ENCODE measurements at places on chromosomes 4 and X.

GRCh38 chr4:1356181-1356998 is 9.4 kb downstream of the UVSSA start:
- DNase-seq: peak; percentile 80

DNA sequence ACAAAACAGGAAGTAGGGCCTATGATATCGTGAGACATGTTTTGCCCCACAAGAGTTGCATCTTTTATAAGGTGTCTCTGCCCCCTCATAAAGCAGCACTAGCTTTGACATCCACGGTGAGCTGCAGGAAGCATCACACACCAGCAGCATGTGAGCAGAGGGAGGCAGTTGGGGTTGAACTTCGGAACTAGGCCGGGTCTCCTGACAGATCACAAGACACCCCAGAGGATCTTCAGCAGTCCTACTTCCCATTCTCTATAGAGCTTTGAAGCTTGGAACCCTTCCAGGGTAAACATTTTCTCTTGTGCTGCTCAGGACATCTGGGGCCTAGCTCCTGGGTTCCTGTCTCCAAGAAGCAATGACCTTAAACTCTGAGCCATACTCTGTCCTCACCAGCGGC is 27.5 kb downstream of the YY2 start:
- DNase-seq: peak; percentile 82

DNA sequence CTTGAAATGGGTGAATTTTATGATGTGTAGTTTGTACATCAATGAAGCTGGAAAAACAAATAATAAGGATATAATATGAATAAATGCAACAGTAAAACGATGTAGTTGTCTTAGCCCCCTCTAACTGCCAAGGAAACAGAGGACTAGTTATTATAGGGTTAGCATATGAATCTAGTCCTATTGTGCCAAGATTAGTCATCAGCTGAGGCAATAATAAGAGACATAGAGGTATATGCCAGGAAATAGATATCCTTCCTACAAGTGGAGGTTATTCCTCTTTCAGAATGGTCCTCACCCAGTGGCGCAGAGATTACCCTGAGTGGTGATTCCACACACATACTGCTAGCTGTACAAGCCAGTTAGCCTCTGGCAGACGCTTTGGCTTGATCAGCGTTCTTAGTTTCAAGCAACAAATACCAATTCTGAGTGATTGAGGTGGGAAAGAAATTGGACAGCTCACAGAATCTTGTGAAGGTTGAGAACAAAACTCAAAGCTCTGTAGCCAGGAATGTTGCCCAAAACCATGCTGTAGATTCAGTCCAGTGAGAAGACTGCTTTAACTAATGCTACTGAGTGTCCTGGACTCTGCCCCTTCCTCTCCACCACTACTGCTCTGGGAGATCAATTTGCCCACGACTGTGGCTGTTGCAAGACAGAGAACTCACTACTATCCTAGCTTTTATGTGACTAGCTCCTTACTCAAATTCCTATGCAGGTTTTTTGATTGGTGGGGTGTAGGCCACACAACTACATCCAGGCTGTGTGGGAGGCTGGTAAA is 27.0 kb upstream of the ZNF280C start:
- no peak for DNase-seq

DNA sequence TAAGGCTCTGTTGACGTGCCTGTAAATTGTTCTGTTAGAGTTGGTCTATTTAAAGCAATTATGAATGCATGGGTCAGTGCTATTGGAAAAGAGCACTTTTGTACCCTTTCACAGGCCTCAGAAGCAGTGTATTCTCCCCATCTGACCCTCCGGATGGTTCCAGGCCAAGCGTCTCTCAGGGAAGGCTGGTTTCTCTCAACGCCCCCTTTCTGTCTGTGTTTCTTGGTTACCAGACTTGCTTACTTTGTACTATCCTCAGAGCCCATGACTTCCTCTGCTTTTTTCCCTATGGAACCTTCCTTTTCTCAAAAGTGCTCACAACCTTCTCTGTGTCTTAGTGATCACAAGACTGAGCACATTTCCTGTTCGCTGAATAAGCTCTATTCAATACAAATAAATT is 559.3 kb upstream of the ZFP42 start:
- no peak for DNase-seq
